Progenitor cell of endocrine pancreas (in vitro differentiated cells): ENCODE measurements at places on chromosomes 6 and 20.
A peak's percentile ranks its signal among the peaks of the same experiment; 100 is the strongest.

DNA sequence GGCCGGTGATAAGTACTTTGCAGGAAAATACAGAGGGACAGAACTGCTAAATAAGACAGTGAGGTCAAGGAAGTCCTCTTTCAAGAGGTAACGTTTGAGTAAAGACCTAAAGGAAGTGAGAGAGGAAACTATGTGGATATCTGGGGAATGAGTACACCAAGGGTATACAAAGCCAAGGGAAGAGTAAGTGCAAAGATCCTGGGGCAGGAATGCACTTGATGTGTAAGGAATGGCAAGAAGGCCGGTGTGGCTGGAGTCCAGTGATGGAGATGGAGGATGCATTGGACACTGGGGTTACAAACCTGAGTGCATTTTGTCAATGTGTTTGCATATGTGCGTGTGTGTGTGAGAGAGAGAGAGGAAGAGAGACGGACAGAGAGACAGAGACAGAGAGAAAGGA, 32.1 kb upstream of the TGM2 start:
- no peak for DNase-seq

DNA sequence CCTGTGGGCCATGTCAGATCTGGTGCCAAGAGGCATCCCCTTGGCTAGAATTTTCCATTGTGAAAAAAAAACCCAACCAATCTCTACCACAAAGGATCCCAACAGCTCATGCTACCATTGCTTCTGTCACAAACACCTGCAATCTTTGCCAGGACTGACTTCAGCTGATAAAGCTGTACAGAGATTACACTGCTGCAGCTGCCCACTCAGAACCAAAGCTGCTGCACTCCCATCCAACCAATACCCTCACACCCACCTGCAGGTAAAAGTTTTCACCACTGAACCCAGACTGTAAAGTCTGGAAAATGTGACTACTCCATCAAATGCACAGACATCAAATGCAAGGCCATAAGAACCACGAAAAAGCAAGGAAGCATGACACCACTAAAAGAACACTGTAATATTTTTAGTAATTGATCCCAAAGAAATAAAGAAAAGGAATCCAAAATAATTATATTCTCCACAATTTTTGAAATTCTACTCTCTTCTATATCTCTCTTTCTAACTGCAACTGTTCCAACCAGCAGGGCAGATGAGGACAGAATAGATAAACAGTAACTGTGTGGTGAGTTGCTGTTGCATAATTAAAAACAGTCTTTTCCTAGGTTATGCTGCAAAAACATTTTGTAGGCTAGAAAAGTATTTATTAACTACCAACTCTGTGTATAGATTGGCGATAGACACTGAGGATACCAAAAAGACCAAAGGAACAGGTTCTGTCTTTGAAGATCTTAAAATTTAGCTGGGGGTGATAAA, 128.0 kb upstream of the MCHR2 start:
- DNase-seq: no peak

DNA sequence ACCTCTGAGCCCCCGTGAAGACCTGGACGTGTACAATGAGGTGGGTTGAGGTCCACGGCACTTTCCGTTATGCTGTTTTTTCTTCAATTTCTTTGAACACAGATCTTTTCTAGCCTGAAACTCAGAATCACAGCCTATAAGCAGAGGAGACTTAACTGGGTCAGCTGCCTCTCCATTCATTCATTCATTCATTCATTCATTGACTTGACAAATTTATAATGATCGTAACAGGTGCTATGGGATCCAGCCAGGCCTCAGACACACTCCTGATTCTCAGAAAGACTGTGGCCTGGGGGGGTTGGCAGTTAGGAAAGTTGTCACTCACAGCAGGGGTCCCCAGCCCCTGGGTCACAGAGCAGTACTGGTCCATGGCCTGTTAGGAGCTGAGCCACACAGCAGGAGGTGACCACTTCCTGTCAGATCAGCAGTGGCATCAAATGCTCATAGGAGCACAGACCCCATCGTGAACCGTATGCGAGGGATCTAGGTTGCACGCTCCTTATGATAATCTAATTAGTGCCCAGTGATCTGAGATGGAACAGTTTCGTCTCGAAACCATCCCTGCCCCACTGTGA, 38.6 kb upstream of the IRF4 start:
- DNase-seq: no peak

GRCh38 chr6:2165286-2165685, 80.1 kb downstream of the GMDS start:
- no peak for DNase-seq

DNA sequence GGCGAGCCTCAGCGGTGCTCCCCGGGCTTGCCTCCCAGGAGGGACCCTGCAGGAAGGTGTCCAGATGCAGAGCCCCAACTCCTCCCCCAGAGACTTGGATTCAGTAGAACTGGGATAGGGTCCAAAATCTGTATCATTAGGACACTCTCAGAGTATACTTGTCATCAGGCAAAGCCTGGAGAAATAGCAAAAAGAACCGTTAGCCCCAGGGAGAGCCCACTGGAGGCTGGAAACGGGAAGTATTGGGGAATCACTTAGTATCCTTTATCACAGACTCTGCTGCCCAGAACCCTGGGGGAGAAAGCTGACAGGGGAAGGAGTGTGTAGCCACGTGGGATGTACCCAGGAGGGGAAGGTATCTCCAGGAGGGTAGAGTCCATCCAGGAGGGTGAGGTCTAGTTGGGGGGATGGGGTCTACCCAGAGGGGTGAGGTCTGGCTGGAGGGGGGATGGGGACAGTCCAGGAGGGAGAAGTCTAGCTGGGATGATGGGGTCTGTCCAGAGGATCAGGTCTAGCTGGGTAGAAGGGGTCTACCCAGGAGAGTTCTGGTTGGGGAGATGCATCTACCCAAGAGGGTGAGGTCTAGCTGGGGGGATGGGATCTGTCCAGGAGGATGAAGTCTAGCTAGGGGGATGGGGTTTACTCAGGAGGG, 107.2 kb downstream of the LY86 start:
- DNase-seq: no peak

- DNase-seq: no peak
Measured at GRCh38 chr20:49405062-49405683, 77.3 kb downstream of the KCNB1 start.

DNA sequence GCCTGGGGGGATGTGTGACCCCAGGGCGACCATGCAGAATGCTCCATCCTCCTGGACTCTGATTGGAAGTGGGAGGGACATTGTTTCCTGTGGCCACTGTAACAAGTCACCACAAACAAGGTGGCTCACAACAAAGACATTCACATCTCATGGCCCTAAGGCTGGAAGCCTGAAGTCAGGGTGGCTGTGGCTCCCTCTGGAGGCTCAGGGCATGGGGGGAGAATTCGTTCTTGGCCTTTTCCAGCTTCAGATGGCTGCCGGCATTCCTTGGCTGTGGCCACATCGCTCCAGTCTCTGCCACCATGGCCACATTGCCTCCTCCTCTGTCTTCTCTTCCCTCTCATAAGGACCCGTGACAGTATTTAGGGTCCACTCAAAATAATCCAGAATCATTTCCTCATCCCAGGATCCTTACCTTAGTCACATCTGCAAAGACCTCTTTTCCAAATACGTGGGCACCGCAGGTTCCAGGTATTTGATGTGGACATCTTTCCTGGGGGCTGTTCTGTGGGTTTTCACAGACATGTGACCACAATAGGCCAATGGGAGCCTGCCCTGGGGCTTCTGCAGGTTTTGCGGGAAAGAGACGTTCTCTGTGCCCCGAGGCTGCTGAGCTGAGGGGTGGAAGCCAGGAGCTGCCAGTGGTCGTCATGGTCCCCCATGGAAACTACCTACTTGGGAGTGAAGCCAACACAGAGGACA, 249.3 kb downstream of the PREX1 start:
- no peak for DNase-seq

DNA sequence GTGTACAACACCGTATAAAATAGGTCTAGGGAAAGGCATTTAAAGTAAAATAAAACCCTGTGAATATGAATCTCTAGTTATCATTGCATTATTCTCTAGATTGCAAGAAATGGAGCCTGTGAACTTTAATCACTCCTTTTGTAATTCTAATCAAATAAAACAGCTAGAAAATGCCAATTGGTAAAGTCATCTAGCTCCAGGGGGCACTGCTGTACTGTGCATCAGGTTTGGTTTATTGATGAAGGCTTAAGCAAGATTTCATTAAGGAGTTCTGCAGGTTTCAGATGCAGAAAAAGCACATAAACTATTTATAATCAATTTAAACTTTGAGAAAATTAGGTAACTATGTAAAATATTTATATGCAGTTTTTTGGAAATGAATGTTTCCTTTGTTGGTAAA, 645.0 kb downstream of the PHF3 start:
- peak; percentile 14 for DNase-seq

GRCh38 chr20:34190679-34191090, 50.5 kb upstream of the ASIP start:
- peak; percentile 58 for DNase-seq

DNA sequence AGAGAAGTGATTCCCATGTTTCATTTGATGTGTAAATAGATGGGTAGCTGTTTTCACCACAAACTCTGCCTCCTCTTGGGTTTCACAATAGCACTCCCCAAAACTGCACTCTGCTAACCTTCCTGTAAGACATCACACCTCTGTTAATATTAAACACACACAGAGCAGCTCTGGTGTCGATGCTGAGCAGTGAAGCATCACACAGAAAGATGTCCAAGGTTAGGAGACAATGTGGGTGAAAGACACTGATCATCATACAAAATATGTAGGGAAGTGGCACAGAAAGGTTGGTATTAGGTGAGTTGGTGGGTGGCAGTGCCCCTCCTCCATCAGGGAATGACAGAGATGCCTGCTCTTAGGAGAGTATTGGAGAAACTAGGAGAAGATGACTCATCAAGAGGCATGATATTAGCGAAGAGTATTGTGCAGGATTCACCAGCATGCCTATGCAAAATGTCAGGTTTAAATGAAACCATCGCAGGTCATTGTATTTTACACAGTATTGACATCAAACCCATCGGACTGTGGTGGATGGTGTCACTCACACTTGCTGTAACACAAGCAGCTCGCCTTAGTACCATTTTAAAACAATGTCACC, 199.7 kb downstream of the TBXT start:
- no peak for DNase-seq

- DNase-seq: no peak
Measured at GRCh38 chr20:47854687-47855212, 69.5 kb upstream of the SULF2 start.

GRCh38 chr6:14079433-14079832, 38.1 kb upstream of the CD83 start:
- no peak for DNase-seq

- no peak for DNase-seq
Measured at GRCh38 chr20:57650756-57651483, 30.7 kb upstream of the ZBP1 start.

GRCh38 chr6:12423832-12424231, 133.7 kb downstream of the EDN1 start:
- no peak for DNase-seq

DNA sequence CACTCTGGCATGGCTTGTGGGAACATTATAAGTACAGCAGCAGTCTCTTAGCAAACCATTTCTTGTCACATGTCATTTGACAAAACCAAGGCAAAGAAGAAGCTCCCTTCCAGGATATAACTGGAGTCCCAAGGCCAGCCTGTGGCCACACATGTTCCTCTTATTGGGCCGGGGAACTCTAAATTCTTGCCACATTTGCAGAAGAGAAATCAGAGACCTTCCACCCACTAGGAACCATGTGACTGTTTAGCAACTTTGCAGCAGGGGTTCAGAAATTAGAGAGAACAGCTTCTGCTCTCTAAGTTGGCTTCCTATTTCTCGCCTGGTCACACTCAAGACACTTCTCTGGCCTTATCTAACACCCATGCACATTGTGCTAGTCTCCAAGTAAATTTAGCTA, 20.4 kb upstream of the MEP1A start:
- no peak for DNase-seq

DNA sequence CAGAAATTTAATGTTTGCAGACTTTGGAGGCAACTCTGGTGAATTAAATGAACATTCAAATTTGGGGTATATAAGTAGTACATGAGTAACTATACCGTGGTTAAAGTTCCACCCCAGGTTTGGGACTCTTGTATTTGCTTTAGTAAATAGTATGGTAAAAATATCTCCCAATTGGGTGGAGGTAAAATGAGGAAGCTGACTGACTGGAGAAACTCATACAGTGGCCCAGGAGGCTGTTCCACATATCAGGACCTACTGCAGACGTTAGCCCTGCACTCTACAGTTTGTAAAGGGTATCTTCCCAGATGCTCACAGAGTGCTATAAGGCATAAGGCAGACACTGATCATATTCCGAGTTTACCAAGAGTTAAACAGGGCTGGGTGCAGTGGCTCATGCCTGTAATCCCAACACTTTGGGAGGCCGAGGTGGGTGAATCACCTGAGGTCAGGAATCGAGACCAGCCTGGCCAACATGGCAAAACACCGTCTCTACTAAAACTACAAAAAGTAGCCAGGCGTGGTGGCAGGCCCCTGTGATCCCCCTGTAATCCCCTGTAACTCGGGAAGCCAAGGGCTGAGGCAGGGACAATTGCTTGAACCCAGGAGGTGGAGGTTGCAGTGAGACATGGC, 53.7 kb downstream of the CPXM1 start:
- DNase-seq: no peak

DNA sequence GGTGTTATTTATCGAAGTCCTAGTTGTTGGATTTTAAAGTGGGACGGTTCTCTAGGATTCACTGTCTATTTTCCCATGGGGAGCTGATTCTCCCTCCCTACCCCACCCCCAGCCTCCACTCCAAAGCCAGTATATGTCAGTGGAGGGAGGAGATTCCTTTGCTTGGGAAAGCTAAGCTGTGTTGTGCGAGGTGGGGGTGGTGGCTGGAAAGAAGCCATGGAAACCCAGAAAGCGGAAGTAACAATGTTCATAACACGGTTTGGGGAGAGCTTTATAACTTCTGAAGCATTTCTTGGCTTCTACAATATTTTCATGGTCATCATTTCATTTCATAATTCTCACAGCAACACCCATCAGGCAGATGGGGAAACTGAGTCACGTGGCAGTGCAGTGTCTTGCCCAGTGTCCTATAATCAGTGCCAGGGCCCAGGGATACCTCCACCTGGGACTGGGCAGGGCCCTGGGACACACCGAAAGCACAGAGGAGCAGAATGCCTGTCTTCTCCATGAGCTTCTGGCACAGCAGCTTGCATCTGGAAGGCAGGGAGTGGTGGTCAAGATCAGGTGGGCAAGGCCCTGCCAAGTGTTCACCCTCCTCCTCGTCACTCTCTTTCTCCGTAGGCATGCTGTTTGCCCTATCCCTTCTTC, 4.5 kb downstream of the SUN5 start:
- no peak for DNase-seq

DNA sequence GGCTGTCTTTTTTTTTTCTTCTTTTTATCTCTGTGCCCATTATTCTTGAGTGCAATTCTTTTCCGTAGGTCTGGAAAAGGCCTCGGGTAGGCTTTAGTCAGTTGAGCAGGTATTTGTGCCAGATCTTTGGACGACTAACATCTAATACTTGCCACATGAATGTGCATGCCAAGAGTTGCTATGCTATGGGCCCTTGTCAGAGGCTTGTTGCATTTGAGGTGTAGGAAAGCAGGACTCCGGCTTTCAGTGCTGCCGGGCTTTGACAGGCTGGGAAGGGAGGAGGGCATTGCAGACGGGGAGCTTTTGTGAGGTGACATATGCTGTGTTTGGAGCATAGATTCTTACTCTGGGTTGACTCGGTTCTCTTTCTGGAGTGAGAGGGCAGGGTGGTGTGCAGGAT, 10.2 kb downstream of the LRRC1 start:
- DNase-seq: no peak
